ENCODE measurements at places on chromosomes 12 and 14.

DNA sequence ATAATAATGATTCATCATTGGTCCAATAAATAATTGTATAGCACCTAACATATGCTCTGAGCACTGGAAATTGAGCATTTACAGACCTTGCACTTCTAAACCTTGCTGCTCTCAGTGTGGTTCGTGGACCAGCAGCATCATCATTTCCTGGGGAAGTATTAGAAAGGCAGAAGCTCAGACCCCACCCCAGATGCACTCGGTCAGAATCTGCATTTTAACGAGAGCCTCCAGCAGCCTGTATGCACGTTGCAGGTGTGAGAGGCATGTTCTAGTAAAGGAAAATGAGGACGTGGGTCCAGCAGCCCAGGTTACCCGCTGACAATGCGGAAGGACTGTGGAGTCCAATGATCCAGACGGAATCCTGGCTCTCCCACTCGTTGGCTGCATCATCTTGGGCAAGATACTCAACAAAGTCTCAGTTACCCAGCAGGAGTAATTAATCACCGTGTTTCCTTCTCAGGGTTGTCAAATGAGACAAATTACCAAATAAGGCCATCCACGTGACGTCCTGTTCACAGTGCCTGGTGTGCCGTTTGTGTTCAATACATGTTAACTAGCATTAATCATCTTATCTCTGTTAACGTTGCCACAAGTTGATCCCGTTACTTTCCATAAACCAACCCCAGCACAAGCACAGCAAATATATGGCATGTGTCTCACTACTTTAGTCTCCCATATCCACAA lies 49.2 kb upstream of the CCND2 start:
- no peak overlapping the region for H3K27ac ChIP-seq
- no peak overlapping the region for H3K4me3 ChIP-seq
- peaks cover 13% of the 10 kb centered on the region for H3K27me3 ChIP-seq
- H3K4me1 ChIP-seq, result peaks cover 9% of the 10 kb centered on the region

GRCh38 chr12:80581783-80582182 lies 125.7 kb upstream of the MYF6 start:
- DNase-seq, result no peak
- no peaks in the 10 kb centered on the region for H3K36me3 ChIP-seq
- H3K27me3 ChIP-seq, result no peaks in the 10 kb centered on the region
- no peak overlapping the region for H3K27ac ChIP-seq

DNA sequence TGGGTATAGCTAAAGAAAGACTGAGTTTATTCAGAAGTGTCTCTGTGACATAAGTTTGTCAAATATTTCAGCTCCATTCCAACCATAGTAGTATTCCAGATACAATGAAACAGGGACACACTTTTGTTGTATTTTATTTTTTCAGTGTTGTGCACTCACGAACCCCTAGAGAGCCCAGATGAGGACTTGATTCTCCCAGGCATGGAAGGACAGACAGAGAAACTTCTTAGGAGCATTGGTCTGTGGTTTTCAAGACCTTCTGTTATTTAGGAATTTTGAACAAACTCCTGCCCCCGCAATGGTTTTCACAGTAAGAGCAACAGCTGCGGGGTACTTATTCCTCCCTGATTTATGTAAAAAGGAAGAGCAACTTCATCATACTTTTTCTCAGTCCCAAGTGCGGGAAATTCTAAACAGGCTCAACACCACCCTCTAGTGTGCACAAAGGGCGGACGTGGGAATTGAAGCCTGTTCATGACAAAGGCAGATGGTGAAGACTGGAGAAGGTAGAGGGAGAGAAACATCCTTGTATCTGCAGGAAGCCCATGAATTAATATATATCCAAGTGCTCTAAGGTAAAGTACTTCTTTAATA lies 147.6 kb downstream of the PAH start:
- peak; percentile 51 for DNase-seq
- no peaks in the 10 kb centered on the region for H3K36me3 ChIP-seq
- H3K4me3 ChIP-seq, result no peak overlapping the region
- H3K27ac ChIP-seq, result no peak overlapping the region
- H3K4me1 ChIP-seq, result no peaks in the 10 kb centered on the region

DNA sequence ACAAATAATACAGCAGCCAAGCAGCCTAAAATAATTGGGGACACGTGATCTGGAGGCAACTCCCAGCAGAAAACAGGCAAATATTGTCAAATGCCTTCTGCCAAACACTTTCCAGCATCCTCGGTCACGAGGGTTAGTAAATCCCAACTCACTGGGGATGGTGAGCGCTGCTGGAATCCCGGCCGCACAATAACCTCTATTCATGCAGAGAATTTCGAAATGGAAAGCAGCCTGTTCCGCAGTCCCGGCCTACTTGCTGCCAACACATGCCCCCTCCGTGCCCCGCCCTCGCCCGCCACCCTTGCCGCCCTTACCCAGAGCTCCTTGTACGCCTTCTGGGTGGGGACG lies 62.2 kb downstream of the RFX4 start:
- H3K27me3 ChIP-seq, result peaks cover 20% of the 10 kb centered on the region
- no peak overlapping the region for H3K4me3 ChIP-seq
- DNase-seq, result no peak
- no peaks in the 10 kb centered on the region for H3K36me3 ChIP-seq

DNA sequence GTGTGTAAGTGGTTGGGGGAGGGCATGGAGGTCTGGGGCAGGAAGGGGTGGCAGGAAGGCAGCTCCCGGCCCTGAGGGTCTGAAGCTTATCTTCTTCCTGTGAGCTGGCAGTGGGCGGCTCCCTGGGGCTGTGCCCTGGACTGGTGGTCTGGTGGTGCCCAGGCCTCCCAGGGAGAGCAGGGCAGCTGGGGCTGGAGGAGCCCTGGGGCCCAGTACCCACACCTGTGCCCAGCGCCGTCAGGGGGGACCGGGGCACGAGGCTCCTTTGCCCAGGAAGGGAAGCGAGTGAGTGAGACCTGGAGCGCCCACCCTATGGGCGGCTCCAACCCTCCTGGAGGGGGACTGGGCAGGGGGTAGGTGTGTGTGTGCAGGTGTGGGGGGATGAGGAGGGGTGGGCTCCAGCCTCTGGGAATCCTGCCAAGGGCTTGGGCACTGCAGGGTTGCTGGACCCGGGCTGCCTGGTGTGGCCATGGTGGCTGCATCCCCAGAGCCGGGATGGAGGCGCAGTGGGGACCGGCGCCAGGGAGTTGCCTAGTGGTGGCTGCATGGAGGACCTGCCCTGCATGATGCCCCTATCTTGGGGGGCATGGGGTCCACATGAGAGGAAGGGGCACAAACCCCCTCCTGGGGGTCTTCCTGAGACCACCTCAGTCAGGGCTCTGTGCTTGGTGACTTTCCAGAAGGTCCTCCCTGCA lies 353.6 kb downstream of the TMEM121 start:
- no peak overlapping the region for H3K4me3 ChIP-seq
- H3K27ac ChIP-seq, result peak overlapping the region; percentile 77
- H3K27me3 ChIP-seq, result peaks cover 15% of the 10 kb centered on the region

GRCh38 chr12:63826006-63826585 lies 18.4 kb upstream of the SRGAP1 start:
- H3K36me3 ChIP-seq, result no peaks in the 10 kb centered on the region
- DNase-seq, result no peak
- H3K4me3 ChIP-seq, result no peak overlapping the region
- no peak overlapping the region for H3K27ac ChIP-seq
- H3K27me3 ChIP-seq, result peaks cover 7% of the 10 kb centered on the region

GRCh38 chr14:72736308-72736707 lies 157.6 kb downstream of the DPF3 start:
- H3K36me3 ChIP-seq, result no peaks in the 10 kb centered on the region
- DNase-seq, result no peak
- H3K4me1 ChIP-seq, result no peaks in the 10 kb centered on the region
- no peak overlapping the region for H3K27ac ChIP-seq

Measured in activated CD8-positive, alpha-beta T cell treated with anti-CD3 and anti-CD28 coated beads, Interleukin-2, amount 10 ng/mL, durations not matched to agents 7 days and 5 days (primary cell).